Right cardiac atrium (tissue), 5 donors: ENCODE measurements at places on chromosomes 12 and 14.
A peak's percentile ranks its signal among the peaks of the same experiment; 100 is the strongest.

- DNase-seq, result no peak
Measured at GRCh38 chr14:39232554-39233415, 930 bp upstream of the MIA2 start.

DNA sequence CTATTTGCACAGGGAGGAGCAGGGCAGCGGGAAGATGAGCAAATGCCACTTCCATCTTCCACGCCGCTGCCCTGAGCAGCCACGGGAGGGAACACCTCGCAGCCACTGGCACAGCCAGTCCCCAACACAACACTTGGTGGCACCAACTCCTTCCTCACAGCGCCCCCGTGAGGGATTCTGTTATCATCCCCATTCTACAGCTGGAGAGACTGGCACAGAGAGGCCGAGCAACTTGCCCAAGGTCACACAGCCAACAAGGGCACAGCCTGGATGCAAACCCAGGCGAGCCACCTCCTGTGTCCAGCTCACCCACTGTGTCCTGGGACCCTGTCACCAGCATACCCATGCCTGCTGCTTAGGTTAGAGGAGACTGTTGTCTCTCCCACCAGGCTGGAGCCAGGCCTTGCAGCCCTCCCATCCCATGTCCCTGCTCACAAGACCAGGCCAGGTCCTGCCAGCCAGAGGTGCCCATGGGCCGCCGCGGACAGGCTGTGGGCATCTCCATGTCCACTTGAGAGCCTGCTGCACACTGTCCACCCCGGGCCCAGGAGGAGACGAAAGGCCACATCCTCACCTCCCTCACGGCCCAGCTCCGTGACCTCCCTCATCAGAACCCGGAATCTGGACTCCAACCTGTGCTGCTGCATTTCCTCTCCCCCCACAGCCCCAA lies 57.0 kb downstream of the NCOR2 start:
- peak; percentile 66 for DNase-seq

DNA sequence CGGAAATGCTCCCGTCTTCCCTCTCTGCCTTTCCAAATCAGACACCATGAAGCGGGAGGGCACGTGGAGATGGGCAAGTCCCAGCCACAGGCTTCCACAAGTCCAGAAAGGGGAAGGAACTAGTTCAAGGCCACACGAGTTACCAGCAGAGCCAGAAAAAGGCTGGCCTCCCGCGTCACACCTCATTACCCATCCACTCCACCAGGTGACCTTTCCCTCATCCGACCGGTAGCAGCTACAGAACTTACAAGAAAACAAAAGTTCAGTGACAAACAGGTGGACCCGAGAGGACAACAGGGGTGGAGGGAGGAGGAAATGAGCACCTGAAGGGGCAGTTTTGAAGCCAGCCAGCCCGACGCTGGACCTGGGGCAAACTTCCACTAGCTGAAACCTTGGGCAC lies 46.9 kb downstream of the CHGA start:
- no peak for DNase-seq

DNA sequence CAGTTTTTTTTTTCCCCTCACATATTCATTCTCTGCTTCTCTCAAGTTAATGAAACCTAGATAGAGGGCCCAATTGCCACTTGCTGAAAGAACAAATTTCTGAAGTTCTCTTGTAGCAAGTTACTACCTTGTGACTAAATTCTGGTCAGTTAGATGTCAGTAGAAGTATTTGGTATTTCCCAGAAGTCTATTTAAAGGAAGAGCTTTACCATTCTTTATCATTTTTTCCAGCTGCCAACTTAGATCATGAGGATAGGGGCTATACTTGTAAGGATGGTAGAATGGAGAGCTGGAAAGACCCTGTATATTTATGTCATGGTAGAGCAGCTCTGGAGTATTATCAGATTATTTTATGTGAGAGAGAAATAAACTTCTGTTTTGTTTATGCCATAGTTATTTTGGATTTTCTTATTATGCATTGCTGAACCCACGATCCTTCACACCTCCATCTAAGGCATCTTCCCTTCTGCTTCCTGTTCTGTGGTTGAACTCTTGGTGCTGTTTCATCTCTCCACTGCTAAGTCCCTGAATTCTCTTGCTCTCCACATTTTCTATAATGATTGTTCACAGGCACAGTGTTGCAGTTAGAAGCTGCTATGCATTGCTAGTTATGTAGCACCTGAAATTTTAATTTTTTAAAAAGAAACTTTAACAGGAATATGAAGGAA lies 25.9 kb downstream of the FUT8 start:
- DNase-seq, result no peak

- DNase-seq, result no peak
Measured at GRCh38 chr12:65560286-65560685, 264.0 kb upstream of the HMGA2 start.

DNA sequence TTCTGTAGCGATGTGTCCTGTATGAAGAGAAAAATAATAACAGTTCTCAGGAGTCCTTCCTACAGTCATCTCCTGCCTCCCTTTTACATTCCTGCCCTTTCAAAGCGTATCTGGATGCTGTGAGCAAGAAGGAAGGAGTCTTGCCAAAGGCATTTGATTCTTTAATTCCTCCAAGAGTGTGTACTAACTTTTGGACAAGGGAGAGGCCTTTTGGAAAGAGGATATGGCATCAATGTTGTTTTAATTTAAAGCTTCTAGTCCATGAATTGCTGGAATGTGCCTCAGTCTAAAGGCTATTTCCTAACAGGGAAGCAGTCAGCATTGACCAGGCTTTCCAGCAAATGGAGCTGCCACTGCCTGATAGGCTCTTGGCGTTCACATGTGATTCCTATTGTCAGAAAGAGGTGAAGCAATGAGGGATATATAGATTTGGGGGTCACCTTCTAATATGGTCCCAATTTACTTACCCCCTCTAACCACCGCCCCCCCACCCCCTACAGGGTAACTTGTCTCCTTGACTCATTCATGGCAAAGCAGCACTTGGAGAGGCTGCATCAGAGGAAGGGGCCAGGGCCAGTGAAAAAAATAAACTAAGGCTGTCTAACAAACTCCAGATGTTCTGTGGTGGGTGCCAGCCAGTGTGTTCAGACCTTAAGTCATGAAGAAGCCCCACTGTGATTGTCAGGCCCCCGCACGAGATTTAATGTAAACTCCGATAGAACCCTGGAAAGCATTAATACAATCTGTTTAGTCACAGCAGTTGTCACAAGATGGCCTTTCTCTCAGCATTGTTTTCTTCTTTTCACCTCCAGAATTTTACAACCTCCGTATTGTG lies 220.3 kb downstream of the FBXL14 start:
- DNase-seq, result no peak

- no peak for DNase-seq
Measured at GRCh38 chr12:14471497-14471896, 96.2 kb downstream of the PLBD1 start.

- no peak for DNase-seq
Measured at GRCh38 chr12:64780132-64780530, 20.9 kb upstream of the GNS start.

DNA sequence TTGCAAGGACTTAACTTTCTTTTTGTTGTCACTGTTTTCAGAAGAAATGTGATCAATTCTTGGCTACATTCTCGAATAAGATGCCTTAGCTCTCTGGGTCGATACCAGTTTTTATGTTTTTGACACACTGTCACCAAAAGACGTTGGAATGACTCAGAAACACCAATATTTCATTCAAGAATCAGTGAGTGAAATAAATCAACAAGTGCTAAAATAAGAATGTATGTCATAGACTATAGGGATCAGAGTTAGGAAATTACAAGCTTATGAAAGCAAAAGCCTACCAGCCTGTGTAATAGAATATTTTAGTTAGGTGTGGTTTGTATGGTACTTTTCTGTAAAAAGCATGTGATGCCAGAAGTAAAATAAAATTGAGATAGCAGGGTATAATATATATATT lies 17.8 kb downstream of the PPHLN1 start:
- DNase-seq, result no peak

GRCh38 chr14:73397810-73398209 lies 60.5 kb downstream of the NUMB start:
- no peak for DNase-seq

- DNase-seq, result no peak
Measured at GRCh38 chr12:53667080-53667479, 8.8 kb downstream of the ATP5MC2 start.

DNA sequence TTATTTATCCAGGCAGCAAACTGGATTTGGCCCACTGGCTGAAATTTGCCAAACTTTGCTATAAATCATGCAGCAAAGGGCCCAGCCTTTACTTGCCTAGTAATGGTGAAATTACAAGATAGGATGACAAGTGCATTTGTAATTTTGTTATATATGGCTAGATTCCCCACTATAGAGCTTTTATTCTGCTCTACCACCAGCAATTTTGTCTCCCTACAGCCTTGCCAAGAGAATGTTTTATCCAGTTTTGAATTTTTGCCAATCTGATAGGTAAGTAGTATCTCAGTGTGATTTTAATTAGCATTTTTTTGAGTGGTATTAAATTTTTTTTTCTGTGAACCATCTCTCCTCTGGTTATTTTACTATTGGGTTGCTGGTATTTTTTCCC lies 161.6 kb downstream of the SLC41A2 start:
- DNase-seq, result no peak

GRCh38 chr12:110345176-110345661 lies 58.3 kb downstream of the ANAPC7 start:
- DNase-seq, result no peak

- no peak for DNase-seq
Measured at GRCh38 chr14:97033556-97034081, 236.4 kb downstream of the VRK1 start.

GRCh38 chr12:108215458-108215857 lies 86.4 kb downstream of the WSCD2 start:
- DNase-seq, result no peak

- DNase-seq, result no peak
Measured at GRCh38 chr14:35576260-35576659, 42.3 kb downstream of the INSM2 start.

GRCh38 chr12:24415934-24416333 lies 466.5 kb upstream of the SOX5 start:
- DNase-seq, result no peak

GRCh38 chr14:88023658-88024187 lies 18.8 kb downstream of the GPR65 start:
- no peak for DNase-seq

GRCh38 chr12:127810041-127810440 lies 456.9 kb upstream of the TMEM132C start:
- DNase-seq, result no peak

GRCh38 chr14:99728231-99728920 lies 44.3 kb downstream of the CYP46A1 start:
- no peak for DNase-seq

GRCh38 chr14:65502676-65503124 lies 90.2 kb downstream of the FUT8 start:
- no peak for DNase-seq

DNA sequence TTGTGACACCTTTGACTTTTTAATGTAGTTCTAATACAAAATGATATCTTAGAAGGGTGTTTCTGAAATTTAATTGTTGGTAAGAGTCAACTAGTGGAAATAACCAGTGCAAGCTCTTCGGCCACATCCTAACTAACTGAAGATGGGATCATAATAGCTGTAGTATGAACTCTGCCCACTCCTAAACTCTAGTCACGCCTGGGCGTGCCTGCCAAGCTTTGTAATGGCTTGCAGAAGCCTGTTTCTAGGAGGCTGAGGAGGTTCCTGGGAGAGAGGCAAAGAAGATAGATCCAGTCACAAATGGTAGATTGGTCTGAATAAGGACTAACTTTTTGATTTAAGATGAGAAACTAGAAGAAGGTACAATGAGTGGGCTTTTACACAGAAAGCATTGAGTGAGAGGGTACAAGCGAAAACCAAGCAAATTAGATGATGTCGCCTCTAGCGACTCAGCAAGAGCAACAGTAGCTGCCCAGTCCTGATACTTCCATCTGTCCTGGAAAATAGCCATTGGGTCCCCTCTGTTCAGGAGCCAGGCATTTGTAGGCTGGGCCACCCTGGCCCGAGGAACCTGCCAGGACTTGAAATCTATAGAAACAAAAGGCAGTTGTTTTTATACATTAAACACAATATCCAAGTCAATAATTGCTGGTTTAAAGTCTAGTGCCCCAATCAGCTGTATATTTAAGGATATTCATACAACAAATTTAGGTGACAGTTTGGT lies 148.8 kb downstream of the SLC38A4 start:
- DNase-seq, result no peak

DNA sequence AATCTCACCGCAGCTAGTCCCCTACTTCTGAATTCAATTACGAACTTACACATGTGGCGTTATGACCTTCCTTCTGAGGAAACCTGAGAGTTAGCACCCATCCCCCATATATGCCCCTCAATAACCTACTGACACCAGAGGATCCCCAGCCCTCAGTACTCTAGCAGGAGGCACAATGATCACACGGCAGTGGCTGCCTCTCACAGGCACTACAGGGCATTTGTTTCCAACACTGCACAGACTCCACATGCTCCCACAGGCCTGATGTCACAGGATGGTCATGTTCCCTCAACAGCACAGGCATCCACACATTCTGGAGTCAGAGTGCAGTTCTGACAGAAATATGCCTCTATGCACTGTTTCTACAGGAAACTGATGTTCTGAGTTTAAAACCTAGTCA lies 17.4 kb downstream of the PPP1CC start:
- DNase-seq, result no peak
